HTR-8/SVneo (cell line): ENCODE measurements at places on chromosomes 13 and 19.

DNA sequence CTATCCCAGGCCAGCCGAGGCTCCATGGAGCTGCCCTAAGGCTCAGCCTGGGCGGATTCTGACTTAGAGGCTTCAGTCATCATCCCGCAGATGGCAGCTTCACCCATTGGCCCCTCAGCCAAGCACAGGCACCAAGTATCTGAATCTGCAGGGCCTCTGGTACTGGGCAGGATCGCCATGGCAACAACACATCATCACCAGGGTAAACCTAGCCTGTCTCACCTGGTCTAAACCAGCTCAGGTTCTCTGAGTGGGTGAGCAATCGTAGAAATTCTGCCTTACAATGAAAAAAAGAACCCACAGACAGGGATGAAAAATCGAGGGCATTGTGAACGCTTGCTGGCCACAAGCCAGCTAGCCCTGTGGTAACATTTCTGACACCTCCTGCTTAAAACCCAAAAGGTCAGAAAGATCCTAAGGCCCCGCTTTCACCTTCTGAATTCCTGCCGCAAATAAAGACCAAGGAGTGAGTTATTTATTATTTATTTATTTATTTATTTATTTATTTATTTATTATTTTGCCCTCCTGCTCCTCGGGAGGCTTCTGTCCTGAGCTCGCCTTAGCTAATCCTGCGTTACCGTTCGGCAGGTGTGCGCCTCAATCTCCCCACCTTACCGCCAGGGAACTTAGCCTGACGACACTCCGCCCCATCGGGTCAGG lies 12.0 kb upstream of the CEACAM21 start:
- DNase-seq = no peak

DNA sequence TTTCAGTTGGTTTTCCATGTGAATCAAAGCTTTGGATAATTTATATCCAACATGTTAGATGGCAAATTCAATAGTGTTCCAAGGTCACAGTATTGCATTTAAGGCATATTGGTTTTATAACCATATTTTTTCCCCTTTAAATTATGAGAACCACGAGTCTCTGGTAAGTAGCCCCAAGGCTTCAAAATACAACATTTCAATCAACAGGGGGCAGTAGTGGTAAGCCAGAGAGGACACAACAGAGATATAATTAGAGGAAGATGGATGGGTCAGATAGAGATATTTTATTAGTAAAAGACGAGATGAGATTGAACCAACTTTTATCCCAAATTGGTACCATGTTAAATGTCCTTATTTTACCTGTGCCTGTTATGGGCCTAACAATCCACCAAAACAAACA lies 53.1 kb downstream of the KL start:
- DNase-seq = no peak

DNA sequence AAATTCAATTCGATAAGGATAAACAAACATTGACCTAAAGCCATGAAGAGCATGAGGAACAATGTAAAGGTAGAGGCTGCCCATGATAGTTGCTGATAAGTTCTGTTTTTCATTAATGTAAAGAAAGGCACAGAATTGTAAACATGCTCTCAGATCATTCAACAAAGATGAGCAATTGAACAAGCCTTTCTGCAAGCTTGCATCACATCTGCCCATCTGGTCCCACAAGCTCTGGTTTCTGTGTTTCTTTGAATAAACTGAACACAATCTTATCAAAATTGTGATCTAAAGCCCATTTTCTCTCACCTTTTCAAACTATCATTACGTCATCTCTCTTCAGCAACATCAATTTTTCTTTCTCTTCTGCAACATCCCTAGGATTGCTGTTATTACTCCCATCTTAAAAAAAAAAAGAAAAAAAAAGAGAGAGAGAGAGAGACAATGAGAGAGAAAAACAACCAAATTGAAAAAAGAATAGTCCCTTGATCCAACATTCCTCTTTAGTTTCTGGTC lies 487.2 kb upstream of the GPC6 start:
- no peak for DNase-seq

GRCh38 chr19:58229255-58229639 lies 533 bp downstream of the ZNF544 start:
- peak; percentile 54 for DNase-seq

- DNase-seq = no peak
Measured at GRCh38 chr19:53580871-53581835, 43.2 kb downstream of the ZNF331 start.

DNA sequence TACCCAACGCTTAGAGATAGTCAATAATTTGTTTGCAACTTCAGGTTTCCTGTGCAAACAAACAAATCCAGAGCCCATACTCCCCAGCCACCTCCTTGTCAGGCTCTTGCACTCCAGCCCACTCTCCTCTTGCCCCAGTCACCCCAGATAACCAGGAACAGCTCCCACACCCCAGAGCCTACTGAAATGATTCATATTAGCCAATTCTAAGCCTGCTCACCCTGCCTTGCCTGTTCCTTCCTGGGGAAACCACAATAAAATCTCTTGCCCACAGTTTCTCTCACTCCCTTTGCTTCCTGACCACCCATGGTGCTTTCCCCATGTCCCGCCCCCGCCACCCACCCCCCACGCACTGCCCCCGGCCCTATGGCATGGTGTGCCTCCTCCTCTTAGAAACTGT lies 3.8 kb upstream of the ACTL9 start:
- no peak for DNase-seq

DNA sequence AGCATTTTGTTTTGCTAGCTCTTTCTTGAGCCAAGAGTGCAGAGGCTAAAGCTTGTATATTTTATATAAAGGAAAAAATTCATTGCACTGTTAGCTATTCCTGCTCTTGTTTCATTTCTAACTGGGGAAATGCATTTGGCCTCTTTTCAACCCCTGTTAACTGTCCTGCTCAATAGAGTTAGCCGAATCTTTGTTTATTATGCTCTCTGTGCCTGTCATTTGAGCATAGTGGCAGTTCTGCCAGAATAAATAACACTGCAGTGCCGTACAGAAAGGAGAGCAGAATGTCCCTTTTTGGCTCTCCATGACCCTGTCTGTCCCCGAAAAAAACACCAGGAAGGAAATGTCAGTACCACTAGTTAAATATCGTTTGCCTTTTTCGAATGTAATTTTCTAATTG lies 350.8 kb downstream of the MYO16 start:
- DNase-seq = no peak

DNA sequence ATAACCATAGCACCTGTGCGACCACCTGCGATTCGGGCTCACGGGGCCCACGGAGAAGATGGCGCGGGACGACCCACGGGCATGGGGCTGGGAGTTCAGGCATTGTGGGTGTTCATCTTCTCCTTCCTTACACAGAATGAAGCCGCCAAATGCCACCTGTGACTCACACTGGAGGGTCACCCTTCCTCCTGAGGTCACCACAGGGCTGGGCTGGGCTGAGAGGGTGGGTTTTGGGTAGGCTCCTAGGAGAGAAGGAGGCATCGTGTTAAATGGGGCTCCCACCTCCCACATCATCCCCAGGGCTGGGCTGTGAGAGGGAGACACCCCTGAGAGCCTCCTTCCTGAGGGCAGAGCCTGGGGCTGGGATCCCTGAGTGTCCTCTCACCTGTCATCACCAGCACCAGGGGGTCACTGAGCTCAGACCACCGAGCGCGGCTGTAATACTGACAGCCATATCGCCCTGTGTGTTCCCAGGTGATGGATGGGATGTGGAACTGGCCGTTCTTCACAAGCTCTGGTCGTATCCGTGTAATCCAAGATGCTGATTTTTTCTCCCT lies 1.4 kb downstream of the LILRB2 start:
- no peak for DNase-seq

- DNase-seq = no peak
Measured at GRCh38 chr13:99686157-99686572, 184.9 kb downstream of the TM9SF2 start.

DNA sequence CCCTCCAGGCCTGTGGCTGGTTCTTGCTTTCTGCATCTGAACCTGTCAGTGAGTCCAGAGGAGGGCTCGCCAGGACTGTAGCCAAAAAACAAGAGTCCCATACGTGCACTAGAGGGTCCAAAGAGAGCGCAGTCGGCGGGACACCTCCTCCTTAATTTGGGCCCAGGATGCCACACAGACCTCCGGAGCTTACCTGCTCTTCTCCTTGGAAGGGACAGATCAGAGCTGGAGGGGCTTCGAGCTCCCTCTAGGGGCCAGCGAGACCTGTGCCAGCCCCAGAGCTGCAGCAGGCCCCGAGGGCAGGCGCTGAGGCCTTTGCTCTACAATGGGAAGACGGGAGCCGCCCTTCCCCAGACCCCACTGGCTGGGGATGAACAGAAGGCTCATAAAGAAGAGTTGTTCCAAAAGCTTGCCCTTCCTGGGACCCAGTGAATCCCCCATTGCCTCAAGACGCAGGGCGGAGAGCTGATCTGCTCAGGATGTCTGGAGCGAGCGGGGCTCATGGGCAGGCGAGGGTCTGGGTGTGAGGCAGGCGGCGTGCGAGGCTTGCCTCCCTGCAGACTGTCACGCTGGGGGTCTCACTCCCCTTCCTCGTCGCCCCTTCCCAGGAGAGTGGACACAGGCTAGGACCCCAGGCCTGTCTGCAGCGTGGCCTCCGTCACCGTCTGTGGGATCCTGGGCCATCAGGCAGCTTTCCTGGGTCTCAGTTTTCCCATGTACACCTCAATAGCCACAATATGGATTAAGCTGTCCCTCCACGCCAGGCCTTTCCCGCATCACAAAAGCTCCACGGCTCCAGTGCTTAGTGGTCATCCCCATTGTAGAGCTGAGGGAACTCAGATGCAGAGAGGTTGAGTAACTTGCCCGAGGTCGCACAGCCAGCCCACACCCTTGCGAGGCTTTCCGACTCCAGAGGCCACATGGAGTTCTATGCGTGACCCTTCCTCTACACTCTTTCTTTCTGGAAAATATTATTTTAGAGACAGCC lies 46.9 kb upstream of the VSTM2B start:
- no peak for DNase-seq

GRCh38 chr19:54955376-54955775 lies 8.0 kb upstream of the NLRP7 start:
- no peak for DNase-seq

DNA sequence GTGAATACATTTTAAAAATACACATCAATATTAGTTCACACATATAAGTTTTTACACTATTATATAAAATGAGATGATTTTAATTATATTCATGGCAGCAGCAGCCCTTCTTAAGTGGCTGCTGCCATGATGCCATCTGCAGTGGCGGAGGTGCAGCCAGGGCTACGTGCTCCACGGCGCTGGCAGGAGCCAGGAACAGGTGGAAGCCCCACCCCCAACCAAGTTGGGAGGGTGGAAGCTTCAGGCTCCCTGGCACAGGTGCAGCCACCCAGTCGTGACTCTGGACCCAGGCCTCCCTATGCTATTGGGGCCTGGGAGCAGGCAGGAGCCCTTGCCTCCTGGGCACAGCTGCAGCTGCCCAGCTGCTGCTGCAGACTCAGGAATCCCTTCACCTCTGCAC lies 646.9 kb upstream of the PCDH9 start:
- no peak for DNase-seq

DNA sequence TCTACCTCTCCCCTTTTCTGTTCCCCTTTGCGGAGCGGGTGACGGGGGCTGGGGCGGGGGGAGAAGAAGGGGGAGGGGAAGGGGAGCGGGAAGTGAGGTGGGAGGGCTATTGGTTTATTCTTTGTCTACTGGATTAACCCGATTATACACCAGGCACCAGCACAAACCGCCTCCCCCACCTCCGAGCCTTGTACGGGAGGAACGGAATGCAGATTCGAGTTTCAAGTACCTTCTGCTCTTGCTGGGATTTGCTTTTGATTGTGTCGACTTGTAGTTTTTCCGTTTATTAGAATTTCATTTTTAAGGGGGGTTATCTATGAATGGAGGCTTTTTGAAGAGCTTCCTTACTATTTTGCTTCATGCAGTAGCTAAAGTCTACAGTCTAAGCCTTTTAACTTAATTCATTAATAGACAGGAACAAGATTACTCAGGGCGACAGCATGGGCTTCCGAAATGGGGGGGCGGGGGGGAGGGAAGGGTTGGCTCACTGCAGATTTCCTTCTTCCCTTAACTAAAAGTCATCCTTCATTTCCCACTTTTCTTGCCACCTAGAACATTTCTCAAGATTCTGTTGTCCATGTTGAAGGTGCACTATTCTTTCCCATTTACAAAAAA lies 937 bp upstream of the SPRY2 start:
- DNase-seq = no peak

DNA sequence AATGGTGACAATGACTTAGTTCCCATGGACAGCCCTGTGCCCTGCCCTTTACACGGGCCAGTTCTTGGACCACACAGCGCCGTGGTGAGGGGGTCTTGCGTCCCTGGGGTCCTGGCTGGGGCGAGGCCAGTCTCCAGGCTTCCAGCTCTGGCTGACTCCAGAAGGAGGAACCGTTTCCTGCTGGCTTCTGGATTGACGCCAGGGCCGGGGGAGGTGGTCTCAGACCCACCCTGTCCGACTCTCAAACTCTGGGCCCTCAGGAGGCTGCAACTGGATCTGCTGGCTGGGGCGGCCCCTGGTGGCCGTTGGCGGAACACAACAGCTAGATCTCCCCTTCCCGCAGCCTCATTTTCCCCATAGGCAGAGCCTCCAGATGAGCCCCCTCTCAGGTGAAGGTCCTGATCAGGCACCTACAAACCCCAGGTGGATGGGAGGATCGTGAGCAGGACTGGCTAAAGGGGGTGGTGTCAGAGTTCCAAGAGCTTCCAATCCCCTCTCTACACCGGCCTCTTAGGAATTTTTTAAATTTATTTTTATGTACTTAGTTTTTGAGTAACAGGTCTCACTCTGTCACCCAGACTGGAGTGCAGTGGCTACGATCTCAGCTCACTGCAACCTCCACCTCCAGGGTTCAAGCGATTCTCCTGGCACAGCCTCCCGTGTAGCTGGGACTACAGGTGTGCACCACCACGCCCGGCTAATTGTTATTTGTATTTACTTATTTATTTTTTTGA lies 8.0 kb downstream of the CCDC194 start:
- peak; percentile 66 for DNase-seq

DNA sequence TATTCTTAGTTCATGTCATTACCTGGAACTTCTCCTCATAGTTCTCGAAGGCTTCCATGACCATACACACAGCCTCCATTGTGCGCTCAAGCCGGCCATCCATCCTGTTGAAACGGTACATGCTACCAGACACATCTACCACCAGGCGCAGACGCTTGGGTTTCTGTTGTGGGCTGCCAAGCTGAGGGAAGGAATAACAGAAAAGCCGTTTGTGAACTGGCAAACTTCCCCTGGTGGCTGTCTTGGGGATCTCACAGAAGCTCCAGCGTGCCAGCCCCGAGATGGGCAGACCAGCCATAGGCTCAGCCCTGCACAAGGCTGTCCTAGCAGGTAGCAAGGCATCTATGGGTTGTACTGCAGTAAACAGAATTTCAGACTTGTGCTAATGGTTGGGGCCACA lies 130.1 kb downstream of the RGCC start:
- no peak for DNase-seq

- no peak for DNase-seq
Measured at GRCh38 chr13:43364210-43365038, 341.0 kb downstream of the DNAJC15 start.

GRCh38 chr19:4428326-4428975 lies 26.0 kb downstream of the CHAF1A start:
- DNase-seq = no peak

GRCh38 chr19:15782211-15782610 lies 5.2 kb upstream of the OR10H5 start:
- no peak for DNase-seq

- DNase-seq = no peak
Measured at GRCh38 chr13:96002322-96003131, 50.7 kb downstream of the UGGT2 start.
